ENCODE measurements at places on chromosomes 4 and X.

GRCh38 chr4:87811977-87812376 lies 12.6 kb downstream of the IBSP start:
- no peak for DNase-seq

- DNase-seq: no peak
Measured at GRCh38 chr4:152165846-152166245, 370.0 kb downstream of the FBXW7 start.

DNA sequence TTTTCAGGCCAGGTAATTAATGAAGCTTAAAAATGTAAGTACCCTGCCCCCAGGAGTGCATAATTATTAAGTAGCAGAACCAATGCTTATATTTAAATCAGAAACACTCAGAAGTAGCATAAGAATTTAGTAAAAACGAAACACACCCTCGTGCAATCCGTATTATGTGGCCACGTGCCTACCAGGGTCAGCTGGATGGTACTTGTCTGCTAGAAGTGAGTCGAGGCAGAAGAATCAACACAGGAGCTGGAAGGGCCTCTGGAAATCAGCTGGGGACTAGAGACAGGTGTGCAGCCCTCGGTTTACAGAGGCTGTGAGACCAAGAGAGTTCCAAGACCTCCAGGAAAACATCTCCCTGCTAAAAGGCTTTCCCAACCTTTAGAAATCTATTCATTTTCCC lies 559 bp upstream of the FAM47E start:
- DNase-seq: no peak

- DNase-seq: no peak
Measured at GRCh38 chrX:150698981-150699380, 5.8 kb downstream of the MTMR1 start.

DNA sequence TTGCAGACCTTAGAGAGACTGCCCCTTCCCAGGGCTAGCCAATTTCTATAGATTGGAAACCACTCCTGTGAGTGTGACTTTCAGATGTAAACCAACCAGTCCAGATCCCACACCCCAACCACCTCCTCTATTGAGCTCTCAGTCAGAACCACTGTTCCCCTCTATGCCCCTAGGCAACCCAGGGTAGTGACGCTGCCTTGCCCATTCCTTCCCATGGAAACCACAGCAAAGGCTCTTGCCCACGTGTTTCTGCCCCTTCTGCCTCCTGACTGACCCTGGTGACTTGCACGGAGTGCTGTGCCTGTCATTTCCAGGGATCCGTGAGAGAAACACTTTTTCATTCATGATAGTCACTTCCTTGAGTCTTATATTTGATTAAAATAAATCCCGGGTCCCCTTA lies 32.4 kb downstream of the CYTL1 start:
- DNase-seq: no peak

GRCh38 chrX:64218023-64218422 lies 12.4 kb downstream of the ASB12 start:
- no peak for DNase-seq

- DNase-seq: no peak
Measured at GRCh38 chr4:128725405-128726055, 84.0 kb upstream of the JADE1 start.

GRCh38 chr4:82429728-82430192 lies 502 bp downstream of the HNRNPDL start:
- DNase-seq: peak; percentile 77

DNA sequence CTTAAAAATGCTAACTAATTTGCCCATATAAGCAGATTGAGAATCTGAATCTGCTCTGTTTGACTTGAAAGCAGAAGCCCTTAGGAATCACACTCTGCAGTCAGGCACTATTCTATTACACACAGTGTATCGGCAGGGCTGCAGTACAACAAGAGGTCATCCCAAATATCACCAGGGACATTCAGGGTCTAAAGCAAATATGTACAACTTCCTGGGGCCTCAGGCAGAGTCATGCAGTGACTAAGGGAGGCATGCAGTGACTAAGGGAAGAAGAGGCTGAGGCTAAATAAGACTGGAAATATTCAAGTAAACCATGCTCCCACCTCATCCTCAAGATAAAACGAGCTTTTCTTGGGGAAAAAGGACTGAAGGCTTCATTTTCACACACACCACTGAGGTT lies 20.9 kb downstream of the MAPK10 start:
- peak; percentile 73 for DNase-seq

GRCh38 chr4:121139533-121140222 lies 24.4 kb downstream of the TNIP3 start:
- DNase-seq: peak; percentile 17

- no peak for DNase-seq
Measured at GRCh38 chrX:147646949-147647723, 264.6 kb upstream of the FMR1 start.

GRCh38 chr4:10917566-10917965 lies 233.0 kb upstream of the CLNK start:
- no peak for DNase-seq

DNA sequence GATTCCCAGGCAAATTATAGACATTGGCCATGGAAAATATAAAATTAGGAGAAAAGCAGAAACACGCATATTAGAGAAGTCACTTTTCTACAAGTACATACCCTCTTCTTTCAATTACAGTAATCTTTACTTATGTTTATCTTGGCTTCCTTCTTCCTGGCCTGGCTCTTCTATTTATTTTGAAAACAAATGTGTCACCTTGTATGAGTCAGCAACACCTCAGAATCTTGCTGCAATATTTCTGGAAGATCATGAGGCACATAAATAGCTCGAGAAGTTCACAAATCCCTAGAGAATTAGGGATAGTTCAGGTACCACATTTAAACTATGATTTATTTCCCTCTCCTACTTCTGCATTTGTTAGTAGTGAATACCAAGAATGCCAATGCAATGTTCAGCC lies 124.6 kb downstream of the ANOS1 start:
- DNase-seq: peak; percentile 9

- DNase-seq: no peak
Measured at GRCh38 chr4:67723949-67724348, 23.0 kb upstream of the UBA6 start.

- DNase-seq: no peak
Measured at GRCh38 chr4:138775890-138776289, 239.7 kb upstream of the NOCT start.

DNA sequence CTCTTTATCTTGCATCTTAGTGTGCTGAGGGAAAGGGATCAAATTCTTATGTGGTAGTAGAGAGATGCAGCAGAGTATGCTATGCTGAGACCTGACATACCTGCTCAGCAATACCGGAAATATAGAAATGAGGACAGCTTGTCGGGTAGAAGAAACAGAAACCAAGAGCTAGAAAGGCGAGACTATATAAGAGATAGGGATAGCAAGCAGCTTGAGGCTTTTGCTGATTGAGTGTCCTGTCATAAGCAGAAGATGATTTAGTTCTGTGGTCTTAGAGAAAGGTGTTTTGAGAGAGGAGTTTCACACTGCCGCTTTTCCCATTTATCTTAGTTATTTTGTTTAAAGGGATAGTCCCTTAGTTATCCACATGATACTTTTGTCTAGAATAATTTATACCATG lies 31.7 kb downstream of the USP9X start:
- peak; percentile 20 for DNase-seq

DNA sequence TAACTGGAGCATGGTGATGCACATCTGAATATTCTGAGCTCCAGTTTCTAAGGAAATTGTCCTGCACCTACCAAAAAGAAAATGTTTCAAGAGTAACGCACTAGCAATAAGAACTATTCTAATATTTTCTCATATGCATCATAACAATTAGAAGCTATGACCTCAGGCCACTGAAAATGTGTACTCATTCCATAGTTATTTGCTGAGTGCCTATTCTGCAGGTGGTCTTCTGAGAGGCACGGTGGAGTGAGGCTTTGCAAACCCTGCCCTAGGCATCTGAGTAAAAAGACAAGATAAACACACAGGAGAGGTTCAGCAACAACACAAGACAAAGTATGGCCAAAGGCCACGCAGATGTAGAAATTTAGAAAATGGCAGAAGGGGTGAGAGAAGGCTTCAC lies 23.7 kb downstream of the SLC10A6 start:
- peak; percentile 96 for DNase-seq
